ENCODE measurements at places on chromosomes 6 and 20.

DNA sequence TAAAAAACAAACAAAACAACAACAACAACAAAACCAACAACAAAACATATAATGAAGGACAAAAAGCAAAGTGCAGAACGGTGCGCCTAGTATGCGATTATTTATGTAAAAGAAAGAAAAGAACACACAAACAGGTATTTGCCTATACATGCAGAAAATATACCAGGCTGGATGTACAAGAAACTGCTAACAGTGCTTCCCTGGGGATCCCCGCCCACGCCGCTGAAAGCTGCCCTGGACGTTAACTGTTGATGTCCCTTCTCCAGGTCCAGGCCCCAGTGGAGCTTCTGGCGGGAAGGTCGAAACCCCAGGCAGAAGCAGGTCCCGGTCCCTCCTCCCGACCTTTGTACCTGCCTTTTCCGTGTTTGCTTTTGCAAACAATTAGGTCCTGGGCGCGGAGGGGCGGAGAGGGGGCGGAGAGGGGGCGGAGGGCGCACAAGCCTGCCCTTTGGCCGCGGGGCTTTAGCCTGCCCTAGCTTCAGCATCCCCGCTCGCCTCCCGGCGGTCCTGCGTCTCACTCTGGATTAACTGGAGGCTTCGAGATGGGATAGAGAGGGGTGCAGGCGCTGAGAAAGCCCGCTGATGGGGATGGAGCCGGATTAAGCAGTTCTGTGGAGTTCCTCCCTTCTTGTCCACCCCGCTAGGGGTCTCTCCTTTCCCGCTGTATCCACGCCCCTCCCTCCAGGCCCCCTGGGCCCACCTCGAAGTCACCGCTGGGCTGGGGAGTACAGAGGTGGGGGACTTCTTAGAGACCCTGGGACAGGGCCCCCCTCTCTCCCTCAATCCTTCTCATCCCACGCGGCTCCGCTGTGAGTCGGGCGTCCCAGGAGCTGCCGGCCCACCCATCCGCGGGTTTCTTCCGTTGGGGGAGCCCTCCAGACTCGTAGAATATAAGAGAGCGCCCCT, 8.2 kb upstream of the AHCY start:
- peaks cover 20% of the 10 kb centered on the region for H3K4me1 ChIP-seq
- no peaks in the 10 kb centered on the region for H3K36me3 ChIP-seq
- DNase-seq = no peak
- no peak overlapping the region for H3K4me3 ChIP-seq
- no peak overlapping the region for H3K27ac ChIP-seq

- peaks cover 12% of the 10 kb centered on the region for H3K4me1 ChIP-seq
- DNase-seq = no peak
- H3K4me3 ChIP-seq = no peak overlapping the region
- no peak overlapping the region for H3K27ac ChIP-seq
Observed at GRCh38 chr6:3210024-3210610, 17.3 kb downstream of the TUBB2B start.

DNA sequence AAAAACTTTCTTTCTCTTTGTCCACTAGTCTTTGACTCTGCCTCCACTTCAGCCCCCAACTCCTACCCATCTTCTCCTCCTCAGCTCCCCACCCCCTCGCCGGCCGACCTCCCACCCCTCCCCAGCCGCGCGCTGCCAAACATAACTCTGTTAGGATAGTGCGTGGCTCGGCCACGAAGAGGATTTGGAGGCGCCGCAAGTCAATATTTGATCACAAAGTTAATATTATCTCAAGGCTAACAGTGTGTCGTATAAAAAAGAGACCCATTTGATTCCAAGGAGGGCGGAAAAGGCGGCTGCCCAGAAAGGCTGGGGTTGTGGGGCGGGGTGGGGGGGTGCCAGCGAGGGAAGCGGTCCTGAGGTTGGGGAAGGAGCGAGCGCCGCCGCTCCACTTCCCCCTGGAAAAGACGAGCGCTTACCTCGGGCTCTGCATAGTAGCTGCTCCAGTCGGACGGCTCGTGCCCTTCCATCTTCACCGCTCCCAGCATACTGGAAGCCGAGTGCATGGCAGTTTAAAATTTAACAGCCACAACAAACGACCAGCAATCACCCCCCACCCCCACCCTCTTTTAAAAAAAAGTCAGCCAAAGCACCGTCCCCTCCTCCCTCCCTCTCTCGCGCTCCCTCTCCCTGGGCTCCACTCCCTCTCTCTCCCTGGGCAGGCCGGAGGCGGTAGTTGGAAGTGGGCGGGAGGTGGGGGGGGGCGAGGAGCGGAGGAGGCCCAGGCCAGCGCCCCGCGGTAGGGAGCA, 425 bp downstream of the FOXA2 start:
- H3K4me3 ChIP-seq = no peak overlapping the region
- peaks cover 69% of the 10 kb centered on the region for H3K27me3 ChIP-seq
- no peak overlapping the region for H3K27ac ChIP-seq
- no peak for DNase-seq
- no peaks in the 10 kb centered on the region for H3K4me1 ChIP-seq

- DNase-seq = no peak
- H3K4me3 ChIP-seq = peak overlapping the region; percentile 78
- H3K27me3 ChIP-seq = no peaks in the 10 kb centered on the region
- H3K27ac ChIP-seq = peak overlapping the region; percentile 76
- H3K36me3 ChIP-seq = no peaks in the 10 kb centered on the region
Observed at GRCh38 chr6:75283907-75284631, 523 bp downstream of the TMEM30A start.

- no peaks in the 10 kb centered on the region for H3K27me3 ChIP-seq
- H3K4me1 ChIP-seq = no peaks in the 10 kb centered on the region
- no peaks in the 10 kb centered on the region for H3K36me3 ChIP-seq
- H3K4me3 ChIP-seq = no peak overlapping the region
Observed at GRCh38 chr6:12779772-12780171, 63.2 kb downstream of the PHACTR1 start.

DNA sequence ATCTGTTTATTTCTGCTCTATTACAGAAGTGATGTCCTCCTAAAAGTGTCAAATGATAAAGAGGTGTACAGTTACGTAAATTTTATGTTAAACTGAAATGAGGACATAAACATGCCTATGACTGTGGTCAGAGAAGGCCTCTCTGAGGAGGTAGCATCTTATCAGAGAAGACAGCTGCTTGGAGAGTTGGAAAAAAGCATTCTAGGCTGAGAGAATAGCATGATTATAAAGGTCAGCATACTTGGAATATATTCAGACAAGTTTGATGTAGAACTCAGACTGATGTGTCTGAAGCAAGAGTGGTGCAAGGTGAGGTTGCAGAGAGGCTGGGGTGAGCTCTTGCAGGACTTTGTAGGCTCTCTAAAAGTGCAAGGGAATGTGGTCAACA, 3.1 kb upstream of the PCNA start:
- no peak overlapping the region for H3K4me3 ChIP-seq
- peaks cover 35% of the 10 kb centered on the region for H3K4me1 ChIP-seq
- no peaks in the 10 kb centered on the region for H3K36me3 ChIP-seq
- no peak for DNase-seq

- H3K36me3 ChIP-seq = peaks cover 6% of the 10 kb centered on the region
- no peaks in the 10 kb centered on the region for H3K27me3 ChIP-seq
- H3K4me1 ChIP-seq = no peaks in the 10 kb centered on the region
- no peak overlapping the region for H3K4me3 ChIP-seq
- H3K27ac ChIP-seq = no peak overlapping the region
Observed at GRCh38 chr6:158154816-158155215, 13.2 kb downstream of the SERAC1 start.

DNA sequence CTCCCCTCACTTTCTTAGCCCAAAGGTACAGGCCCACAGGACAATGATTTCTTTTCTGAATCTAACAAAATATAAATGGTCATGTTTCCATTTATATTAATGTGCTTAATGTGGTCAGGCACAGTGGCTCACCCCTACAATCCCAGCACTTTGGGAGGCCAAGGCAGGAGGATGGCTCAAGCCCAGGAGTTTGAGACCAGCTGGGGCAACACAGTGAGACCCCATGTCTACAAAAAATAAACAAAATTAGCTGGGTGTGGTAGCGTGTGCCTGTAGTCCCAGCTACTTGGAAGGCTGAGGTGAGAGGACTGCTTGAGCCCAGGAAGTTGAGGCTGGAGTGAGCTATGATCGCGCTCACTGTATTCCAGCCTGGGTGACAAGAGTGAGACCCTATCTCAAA, 77.2 kb upstream of the TULP1 start:
- no peaks in the 10 kb centered on the region for H3K27me3 ChIP-seq
- DNase-seq = no peak
- H3K4me1 ChIP-seq = peaks cover 65% of the 10 kb centered on the region

DNA sequence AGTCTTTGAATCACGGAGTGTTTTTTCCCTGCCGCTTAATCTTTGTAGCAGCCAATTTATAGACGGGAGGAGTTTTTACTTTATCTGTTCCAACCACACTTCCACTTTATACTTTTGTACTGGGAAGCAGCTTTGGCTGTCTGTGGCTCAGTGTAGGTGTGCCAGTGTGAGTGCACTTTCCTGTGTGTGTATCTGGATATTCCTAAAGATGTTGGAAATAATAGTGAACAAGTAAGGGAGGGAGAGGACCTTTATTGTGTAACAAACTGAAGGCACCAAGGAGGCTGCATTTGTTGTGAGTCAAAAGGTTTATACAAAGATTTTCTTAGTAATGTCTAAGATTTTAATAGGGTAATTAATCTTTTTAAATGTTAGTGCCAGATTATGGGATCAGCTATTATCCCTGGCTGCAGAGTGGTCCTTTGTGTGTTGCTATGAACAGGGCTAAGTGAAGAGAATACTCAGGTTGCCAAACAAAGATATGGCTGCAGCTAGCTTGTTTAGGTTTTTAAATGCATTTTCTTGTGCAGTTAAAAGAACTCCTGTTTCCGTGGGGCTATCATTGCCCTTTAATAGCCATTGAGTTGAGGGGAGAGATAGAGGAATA, 226.3 kb downstream of the RNF144B start:
- no peaks in the 10 kb centered on the region for H3K4me1 ChIP-seq
- H3K27ac ChIP-seq = no peak overlapping the region
- peaks cover 3% of the 10 kb centered on the region for H3K27me3 ChIP-seq
- no peak for DNase-seq
- H3K4me3 ChIP-seq = no peak overlapping the region

- H3K4me1 ChIP-seq = no peaks in the 10 kb centered on the region
- H3K27ac ChIP-seq = no peak overlapping the region
- H3K27me3 ChIP-seq = no peaks in the 10 kb centered on the region
- H3K36me3 ChIP-seq = no peaks in the 10 kb centered on the region
Observed at GRCh38 chr20:60691966-60692615, 560.0 kb upstream of the CDH4 start.

DNA sequence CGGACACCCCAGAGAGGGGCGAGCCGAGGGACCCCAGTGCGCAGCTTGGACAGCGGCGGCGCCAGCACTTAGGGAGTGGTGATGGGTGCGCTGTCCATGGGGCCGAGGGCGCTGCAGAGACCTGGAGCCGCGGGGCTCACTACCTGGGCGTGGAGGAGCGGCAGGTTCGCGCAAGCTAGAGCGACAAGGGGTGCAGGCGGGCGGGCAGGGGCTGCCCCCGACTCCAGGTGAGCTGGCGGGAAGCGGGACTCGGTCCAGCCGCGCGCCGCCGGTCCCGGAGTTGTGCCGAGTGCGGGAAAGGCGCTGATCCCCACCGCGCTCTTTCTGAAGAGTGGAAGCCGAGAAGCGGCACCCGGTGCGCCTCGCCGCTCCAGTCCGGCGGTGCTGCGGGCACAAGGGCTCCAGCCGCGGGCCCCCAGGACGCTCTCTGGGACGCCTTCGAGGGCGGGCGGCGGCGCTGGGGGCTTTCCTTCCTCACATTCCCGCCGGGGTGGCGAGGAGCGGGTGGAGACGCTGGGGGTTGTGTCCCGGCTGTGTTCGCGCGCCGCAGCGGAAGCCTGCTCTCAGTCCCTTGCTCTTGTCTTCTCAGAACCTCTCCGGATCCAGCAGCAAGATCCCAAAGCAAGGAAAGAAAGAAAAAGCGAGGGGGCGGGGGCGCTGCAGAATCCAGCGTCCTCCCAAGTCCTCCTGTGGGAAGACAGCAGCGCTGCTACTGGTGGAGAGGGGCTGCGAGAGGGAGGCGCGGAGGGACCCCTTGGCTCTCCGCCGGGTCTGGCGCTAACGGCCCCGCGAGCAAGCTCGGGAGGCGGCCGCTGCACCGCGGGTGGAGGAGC, at the start of gene B3GAT2:
Gene B3GAT2 (minus strand): TSS at position 610 of the 833 bp plus-strand sequence. CDS start 631 bp downstream, outside the sequence.
- no peak for DNase-seq
- H3K27ac ChIP-seq = no peak within 1 kb of the TSS
- no peaks in the 10 kb centered on the region for H3K36me3 ChIP-seq
- H3K4me3 ChIP-seq = peak within 1 kb of the TSS; percentile 49

GRCh38 chr6:68339488-68340131, 295.5 kb upstream of the ADGRB3 start:
- no peaks in the 10 kb centered on the region for H3K36me3 ChIP-seq
- H3K4me1 ChIP-seq = no peaks in the 10 kb centered on the region
- no peak for DNase-seq
- no peak overlapping the region for H3K27ac ChIP-seq

- H3K4me3 ChIP-seq = no peak overlapping the region
- no peaks in the 10 kb centered on the region for H3K4me1 ChIP-seq
- H3K27ac ChIP-seq = no peak overlapping the region
- no peaks in the 10 kb centered on the region for H3K27me3 ChIP-seq
- no peak for DNase-seq
Observed at GRCh38 chr20:47454298-47455132, 47.2 kb upstream of the NCOA3 start.

DNA sequence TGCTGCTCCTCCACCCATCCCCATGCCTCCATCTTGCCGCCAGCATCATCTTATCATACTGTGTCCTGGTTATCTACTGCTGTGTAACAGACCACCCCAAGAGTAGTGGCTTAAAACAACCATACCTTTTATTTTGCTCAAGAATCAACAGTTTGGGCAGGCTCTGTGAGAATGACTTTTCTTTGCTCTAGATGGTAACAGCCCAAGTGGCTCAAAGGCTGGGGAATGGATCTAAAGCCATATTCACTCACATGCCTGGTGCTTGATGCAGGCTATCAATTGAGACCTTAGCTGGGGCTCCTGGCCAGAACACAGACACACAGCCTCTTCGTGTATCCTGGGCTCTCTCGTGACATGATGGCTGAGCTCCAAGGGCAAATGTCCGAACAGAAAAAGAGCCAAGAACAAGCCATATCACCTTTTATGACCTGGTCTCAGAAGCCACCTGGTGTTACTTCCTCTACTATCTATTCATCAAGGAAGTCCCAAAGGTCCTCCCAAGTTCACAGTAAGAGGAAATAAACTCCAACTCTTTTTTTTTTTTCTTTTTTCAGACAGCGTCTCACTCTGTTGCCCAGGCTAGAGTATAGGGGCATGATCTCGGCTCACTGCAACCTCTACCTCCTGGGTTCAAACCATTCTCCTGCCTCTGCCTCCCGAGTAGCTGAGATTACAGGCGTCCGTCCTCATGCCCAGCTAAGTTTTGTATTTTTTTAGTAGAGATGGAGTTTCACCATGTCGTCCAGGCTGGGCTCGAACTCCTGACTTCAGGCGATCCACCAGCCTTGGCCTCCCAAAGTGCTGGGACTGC, 159.3 kb upstream of the JARID2 start:
- H3K4me1 ChIP-seq = no peaks in the 10 kb centered on the region
- no peaks in the 10 kb centered on the region for H3K36me3 ChIP-seq
- no peak overlapping the region for H3K4me3 ChIP-seq
- no peak overlapping the region for H3K27ac ChIP-seq
- DNase-seq = no peak
- no peaks in the 10 kb centered on the region for H3K27me3 ChIP-seq

All from CD4-positive, alpha-beta T cell (primary cell).